ENCODE measurements at places on chromosomes 12 and 14.

DNA sequence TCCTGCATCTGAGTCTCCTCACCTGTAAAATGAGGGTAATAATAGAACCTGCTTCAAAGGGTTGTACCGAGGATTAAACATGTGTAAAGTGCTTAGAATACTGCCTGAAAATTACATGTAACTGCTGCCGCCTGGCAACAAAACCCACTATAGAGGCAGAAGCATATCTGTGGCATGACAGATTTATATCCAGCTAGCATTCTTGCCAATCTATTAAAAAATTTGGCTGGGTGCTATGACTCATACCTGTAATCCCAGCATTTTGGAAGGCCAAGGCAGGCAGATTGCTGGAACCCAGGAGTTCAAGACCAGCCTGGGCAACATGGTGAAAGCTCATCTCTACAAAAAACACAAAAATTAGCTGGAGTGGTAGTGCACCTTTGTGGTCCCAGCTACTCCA, 16.4 kb upstream of the KSR2 start:
- DNase-seq = no peak

DNA sequence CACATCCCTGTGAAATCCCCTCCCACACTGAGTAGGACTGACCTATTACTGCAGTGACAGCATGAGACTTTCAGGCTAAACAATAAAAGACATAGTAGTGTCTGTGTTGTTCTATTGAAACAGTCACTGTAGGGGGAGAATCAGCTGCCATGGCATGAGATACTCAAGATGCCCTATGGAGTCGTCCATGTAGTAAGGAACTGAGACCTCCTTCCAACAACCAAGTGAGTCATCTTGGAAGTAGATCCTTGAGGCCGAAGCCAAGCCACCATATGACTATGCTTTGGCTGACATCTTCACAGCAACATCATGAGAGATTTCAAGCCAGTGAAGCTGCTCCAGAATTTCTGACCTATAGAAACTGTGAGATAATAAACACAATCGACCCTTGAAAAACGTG, 12.1 kb upstream of the LRP6 start:
- no peak for DNase-seq

GRCh38 chr14:74913986-74914573, 9.0 kb downstream of the RPS6KL1 start:
- peak; percentile 47 for DNase-seq

GRCh38 chr14:71212093-71212492, 304.8 kb downstream of the PCNX1 start:
- no peak for DNase-seq

DNA sequence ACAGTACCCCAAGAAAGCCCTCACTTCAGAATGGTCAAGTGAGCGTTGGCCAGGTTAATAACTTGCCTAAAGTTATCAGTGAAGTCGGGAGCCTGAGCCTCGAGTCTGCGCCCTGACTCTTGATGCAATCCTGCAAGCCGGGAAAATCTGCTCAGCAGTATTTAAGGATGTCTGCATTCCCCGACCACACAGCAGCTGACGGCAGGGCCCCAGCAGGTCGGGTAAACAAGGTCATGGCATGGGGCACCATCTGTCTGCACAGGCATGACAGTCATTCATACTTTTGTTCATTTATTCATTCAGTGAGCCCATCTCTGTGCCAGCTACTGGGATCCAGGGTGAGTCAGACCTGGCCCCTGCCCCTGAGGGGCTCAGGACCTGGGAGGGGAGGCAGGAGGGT, 11.1 kb downstream of the ABCB9 start:
- DNase-seq = no peak

- peak; percentile 38 for DNase-seq
These were observed 179.0 kb upstream of the RGS6 start for GRCh38 chr14:71753126-71753830.

DNA sequence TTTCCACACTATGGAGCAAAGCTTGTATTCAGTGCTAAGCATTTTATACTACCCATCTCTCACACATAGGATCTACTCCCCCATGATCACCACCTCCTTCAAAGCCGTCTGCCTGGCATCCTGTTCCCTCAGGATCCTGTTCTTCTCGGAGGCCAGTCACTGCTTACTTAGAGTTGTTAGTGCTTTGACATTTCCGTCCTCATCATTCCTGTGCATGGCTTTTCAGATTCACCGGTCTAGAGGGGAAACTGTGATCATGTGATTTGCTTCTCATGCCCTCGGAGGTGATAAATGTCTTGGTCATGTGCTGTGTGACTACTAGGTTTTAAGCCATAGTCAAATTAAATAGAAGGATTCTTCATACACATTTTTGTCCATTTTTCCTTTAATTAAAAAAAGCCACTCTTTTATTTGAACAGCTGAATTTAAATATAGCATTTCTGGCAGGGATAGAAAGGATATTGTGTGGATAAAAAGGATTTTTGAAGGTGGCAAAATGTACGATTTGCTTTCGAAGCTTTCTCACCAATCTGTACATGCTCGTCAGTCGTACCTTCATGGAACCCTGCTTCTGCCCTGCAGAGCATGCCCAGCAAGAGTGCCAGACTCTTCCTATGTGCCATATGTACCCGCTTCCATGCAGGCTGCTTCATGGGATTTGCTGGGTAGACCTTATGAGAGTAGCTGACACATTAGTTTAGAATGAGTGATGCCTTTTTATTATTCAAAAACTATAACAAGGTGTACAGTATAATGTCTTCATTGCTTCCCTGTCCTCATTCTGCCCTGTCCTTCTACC, 53.3 kb downstream of the BMAL2 start:
- no peak for DNase-seq

DNA sequence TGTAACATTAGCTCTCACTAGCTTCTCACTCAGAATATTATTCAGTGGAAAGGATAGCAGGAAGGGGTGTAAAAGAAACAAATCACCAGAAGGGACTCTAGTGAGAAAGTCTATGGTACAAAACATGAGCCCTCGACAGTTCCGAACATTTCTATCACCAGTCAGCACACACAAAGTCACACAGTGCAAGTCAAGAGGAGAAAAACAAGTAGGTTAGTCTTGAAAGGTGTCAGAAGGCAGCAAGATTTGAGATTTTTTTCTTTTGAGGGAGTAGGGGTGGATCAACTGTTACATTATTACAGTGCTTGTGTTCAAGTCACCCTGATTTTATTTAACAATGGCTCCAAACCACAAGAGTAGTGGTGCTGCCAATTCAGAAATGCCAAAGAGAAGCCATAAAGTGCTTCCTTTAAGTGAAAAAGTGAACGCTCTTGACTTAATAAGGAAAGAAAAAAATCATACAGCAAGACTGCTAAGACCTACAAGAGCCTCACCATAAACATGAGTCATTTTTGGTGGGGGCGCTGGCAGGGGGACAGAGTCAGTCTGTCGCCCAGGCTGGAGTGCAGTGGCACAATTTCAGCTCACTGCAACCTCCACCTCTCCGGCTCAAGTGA, 42.3 kb downstream of the GNS start:
- DNase-seq = no peak

DNA sequence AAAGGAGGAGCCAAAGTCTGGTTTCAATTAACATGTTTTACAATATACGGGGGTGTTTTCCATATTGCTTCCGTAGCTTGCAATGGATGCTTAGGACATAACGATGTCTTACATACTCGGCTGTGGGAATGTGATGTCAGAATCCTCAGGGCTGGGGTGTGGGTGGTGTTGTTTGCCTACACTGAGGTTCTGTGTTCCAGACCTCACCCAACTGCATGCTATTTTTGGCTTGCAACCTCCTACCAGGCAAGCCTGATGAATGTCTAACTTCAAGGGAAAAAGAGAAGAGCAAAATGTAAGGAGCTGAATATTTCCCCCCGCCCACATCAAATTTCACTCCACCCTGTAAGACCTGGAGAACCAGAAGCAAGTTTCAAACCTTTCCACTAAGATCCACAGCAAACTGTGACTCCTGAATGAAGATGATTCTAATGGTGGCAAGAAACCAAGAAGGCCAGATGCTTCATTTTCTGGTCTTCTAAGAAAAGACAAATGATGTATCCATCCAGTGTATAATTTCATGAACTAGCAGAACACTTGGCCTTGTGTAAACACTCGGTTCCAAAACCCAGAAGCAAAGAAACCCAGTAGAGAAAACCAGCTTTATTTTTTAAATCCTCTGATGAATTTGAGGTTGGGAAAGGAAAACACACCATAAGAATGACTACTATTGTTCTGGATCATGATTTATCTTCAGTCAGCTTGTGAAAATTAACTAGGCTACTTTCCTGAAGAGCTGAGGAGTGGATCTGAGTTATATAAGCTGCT, 227.9 kb downstream of the DACT1 start:
- DNase-seq = no peak

GRCh38 chr14:54654605-54655004, 87.7 kb downstream of the SAMD4A start:
- DNase-seq = no peak

DNA sequence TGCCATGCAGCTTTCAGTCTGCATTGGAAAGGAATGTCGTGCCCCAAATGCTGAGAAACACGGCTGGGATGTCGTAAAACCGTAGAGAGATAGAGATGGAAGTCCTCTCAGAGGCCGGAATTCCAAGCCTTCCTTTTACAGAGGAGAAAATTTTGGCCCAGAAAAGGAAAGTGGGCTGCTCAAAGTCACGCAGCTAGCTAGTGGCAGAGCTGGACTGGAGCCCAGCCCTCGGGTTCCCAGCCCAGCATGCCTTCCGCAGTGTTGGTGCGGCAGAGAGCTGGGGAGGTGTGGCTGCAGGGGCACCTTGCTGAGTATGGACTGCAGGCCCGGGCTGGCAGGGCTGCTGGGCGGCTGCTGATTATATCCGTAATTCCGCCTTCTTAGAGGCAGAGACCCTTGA, 50.3 kb downstream of the KCNA1 start:
- no peak for DNase-seq

- DNase-seq = no peak
These were observed 11.0 kb upstream of the TBPL2 start for GRCh38 chr14:55451398-55451797.

- no peak for DNase-seq
These were observed 4.1 kb downstream of the CDKN1B start for GRCh38 chr12:12721176-12721751.

- DNase-seq = no peak
These were observed 21.5 kb downstream of the RASSF9 start for GRCh38 chr12:85814741-85815140.

- no peak for DNase-seq
These were observed 8.4 kb upstream of the HHIPL1 start for GRCh38 chr14:99636487-99636886.

- DNase-seq = no peak
These were observed 53.0 kb downstream of the TBC1D30 start for GRCh38 chr12:64877363-64878004.

- DNase-seq = no peak
These were observed 227.7 kb upstream of the TMEM260 start for GRCh38 chr14:56351861-56352260.

- DNase-seq = no peak
These were observed 40.9 kb upstream of the LRIG3 start for GRCh38 chr12:58961166-58961565.

GRCh38 chr12:123853396-123854070, 91.4 kb downstream of the DNAH10 start:
- no peak for DNase-seq

GRCh38 chr14:68790644-68791077, 2.2 kb downstream of the ZFP36L1 start:
- no peak for DNase-seq

DNA sequence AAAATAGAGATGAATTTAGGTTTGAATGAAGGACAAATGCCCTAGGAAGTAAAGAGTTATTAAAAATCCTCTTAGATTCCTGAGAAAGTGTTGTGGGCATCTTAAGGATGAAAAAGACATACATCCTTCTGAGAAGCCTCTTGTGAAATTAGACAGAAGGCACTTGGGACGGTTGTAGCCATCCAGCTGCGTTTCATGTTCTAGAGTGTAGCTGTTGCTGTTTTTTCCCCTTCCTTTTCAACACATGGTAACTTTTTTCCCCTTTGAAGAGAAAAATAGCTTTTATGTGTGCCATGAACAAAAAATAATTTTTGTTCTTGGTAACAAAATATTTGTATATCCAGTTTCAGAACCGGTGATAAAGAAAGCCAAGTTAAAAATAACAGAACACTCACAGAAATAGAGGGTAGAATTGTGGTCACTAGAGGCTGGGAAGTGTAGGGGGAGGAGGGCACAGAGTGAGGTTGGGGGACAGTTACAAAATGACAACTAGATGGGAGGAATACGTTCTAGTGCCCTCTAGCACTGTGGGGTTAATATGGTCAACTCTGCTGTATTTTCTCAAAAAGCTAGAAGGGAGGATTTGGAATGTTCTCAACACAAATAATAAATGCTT, 58.4 kb downstream of the PTHLH start:
- DNase-seq = no peak

DNA sequence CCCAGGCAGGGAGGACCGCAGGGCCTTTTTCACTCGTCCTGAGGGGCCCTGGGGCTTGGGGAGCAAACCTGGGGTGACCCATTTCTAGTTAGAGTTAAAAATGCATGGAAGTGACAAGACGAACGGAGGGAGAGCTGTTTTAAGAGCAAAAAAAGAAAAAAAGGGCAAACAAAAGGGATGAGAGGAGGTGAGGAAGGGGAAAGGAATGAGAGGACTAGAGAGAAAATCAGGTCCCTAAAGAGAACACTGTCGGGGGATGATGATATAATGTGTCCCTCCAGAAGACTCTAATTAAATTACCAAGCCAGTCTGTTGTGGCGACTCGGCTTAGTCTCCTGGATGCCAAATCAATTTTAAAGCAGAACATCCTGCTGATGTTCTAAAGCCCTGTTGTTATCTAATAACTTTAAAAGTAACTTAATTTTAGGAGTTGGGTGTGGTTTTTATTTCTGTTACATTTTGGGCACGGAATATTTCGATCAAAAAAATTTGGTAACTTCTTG, 1.1 kb downstream of the ANO6 start:
- DNase-seq = no peak

DNA sequence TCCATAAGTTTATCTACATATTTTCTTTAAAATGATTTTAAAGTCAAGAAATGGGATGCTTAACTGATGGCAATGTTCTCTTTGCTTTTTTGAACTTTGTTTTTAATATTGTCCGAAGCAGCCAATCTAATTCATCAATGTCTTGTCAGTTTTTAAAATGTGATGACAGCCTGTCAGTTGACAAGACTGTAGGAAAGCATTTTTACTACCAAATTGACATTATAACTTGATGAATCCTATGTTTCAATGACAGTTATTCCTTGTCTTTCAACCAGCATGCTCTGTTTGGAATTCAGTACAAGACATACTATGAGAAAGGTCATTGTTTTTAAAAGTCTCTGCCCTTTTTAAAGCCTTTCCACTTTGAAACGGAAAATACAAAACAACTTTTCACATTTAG, 1073.2 kb downstream of the TMTC2 start:
- DNase-seq = no peak

DNA sequence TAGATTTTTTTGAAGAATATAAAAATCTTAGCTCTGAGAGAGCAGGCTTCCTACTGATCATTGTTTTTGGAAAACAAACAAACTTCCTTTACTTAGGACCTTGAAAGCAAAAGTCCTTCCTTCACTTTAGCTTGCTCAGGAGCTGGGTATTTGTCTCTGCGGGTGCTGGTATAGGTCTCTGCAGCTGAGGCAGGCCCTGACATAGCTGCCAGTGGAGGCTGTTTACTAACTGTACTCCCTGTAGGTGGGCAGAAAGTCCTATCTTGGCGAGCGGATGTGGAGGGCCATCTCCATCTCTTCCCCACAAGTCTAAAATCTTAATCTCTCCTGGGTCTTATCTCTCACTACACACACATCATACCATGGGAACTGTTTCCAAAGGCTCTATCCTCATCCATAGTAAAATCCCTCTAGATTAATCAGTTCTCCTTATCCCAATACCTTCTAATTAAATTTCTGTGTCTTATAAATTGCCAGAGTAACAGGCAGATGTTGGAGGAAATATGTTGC, 4.1 kb upstream of the MIA2 start:
- DNase-seq = no peak

- DNase-seq = no peak
These were observed 1713.2 kb upstream of the FLRT2 start for GRCh38 chr14:83816761-83817160.
